ENCODE measurements at places on chromosomes 5 and 9.
A peak's percentile ranks its signal among the peaks of the same experiment; 100 is the strongest.

GRCh38 chr5:54514291-54514690, 3.3 kb upstream of the SNX18 start:
- DNase-seq: no peak

DNA sequence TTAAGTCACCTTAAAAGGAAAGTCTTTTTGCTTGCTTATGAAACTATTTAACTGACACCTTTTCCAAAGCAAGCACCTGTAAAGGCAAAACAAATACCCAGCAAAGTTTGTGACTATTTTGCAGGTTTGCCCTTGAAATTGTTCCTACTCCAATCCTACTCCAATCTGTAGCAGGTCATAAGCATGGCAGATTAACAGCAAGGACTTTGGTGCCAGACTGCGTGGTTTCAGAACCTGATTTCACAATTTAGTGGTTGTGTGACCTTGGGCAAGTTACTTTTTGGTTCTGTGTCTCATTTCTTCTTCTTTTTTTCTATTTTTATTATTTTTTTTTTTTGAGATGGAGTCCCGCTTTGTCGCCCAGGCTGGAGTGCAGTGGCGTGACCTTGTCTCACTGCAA, 282.1 kb downstream of the RFX3 start:
- no peak for DNase-seq

DNA sequence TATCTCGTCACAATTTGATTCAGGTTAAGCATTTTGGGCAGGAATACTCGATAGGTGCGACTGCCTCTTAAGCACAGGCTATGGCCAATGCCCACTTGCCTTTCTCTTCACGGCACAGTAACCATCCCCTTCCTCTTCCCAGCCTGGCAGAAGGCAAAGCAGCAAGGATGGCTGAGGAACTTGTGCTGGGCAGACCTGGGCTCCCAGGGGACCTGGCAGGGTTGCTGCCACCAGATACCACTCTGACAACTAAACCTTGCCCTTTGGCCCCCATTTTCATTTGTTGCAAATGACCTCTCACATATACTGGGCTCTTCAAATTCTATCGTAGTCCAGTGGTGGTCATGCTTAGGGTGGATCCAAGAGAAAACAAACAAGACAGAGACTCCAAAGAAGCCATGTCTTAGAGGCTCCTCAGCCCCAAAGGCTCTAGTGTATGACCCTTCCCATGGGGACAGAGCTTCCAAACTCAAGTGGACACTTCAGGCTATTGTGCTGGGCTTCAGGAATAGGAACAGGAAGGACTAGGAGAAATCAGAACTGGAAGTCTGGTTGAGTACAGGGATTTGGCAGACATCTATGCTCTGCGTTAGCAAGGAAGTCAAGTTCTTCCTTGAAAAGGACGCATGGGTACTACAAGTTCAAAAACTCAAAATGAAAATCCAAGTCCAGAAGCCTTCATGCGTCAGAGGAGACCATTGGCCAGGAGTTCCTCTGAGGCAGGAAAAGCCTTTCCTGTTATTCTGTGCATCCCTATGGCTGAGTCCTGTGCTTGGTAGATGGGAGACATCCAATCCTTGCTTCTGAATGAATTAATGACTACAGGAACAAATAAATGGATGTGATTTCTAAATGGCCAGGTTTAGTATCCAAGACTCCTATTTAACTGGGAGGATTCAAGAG, 64.6 kb upstream of the PLPP1 start:
- no peak for DNase-seq

- no peak for DNase-seq
Observed at GRCh38 chr5:138385660-138386059, 33.2 kb downstream of the KDM3B start.

GRCh38 chr5:120805131-120805530, 341.0 kb downstream of the PRR16 start:
- DNase-seq: no peak

DNA sequence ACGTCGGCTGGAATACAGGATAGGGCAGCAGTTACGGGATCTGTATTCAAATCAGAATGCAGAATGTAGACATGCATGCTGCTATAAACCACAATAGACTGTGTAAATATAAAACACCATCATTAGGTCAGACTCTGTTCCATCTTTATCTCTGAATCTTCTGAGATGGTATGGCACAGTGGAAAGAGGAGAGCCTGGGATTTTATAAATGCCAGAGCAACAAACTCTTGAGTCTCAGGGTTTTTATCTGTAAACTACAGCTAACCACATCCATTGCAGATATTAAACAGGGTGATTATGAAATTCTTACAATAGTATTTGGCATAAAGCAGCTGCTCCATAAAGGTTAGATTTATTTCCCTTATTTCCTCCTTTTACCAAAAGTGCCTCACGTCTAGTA, 108.7 kb downstream of the ZDHHC21 start:
- no peak for DNase-seq

- peak; percentile 57 for DNase-seq
Observed at GRCh38 chr5:154118893-154119336, 71.6 kb upstream of the GALNT10 start.

DNA sequence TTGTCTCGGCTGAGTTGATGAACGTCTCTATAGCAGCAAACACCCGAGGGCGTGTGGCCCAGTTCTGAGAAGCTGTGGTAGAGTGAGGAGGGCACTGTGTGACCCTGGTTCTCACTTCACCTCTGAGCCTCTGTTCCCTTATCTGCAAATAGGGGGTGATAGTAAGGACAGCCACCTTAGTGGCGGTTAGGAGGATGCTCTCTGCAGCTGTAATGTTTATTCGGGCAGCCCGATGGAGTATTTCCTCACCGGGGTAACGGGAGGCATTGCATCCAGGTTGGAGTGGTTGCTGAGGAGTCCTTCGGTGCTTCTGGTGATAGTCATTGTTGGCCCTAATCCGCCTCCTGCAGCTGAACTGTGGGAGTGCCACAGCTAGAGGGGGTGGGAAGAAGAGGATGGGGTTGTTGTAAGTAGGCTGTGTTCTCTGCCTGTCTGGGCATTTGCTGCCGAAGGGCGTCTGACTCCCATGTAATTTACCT, 13.9 kb downstream of the PRRC2B start:
- DNase-seq: peak; percentile 73

DNA sequence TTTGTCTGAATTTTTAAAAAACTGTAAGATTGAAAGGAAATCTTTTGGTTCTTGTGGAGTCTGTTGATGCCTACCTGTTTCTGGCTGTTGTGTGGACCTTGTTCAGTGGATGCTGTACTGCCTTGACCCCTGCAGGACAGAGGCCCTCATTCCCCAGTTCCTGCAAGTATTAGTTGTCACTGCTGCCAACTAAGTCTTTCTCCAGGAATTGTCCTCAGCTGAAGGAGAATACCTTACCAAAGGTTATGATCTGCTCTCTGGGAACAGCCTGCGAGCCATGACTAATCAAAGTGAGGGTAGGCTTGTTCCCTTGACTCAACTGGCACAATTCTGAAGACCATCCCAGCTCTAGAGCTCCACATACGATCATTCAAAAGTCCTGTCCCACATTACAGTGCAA, 145.3 kb upstream of the FST start:
- DNase-seq: peak; percentile 50

Measured in mammary epithelial cell (primary cell).